ENCODE measurements at places on chromosomes 3 and 15.

DNA sequence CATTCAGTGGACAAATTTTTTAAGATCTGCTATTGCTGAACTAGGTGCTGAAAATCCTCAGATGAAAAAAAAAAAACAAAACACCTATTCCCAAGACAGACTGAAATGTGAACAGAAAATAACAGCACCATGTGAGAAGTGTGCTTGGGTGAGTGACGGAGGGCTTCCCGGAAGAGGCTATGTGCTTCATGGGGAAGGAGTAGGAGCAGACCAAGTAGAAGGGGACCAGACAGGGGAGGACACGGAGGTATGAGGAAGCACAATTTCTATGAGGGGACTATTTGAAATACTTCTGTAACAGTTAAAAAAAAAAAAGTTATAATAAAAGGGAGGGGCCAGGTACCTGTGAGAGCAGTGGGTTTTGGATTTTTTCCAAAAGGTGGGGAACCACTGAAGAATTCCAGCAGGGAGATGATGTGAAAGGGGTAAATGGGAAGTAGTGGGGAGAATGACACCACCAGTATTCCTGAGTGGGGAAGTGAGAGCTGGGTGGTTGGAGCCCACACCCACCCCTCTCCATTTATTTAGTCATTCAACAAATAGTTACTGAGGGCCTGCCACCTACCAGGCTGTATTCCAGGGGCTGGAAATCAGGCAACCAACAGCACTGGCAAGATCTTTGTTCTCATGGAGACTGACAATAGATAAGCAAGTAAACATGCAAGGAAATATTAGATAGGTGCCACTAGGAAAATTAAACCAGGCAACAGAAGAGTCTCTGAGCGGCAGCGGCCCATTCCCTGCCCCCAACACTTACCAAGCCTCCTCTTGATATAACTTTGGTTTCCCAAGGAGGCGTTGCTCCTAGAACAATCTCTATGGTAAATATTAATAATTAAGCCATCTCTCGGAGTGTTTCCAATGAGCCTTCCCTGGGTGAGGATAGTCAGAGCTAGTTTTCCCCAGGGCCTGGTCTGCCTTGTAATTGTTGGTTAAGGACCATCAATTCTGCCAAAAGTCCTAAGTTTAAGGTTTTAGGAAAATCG lies 3.8 kb upstream of the USP3 start:
- no peak for DNase-seq

DNA sequence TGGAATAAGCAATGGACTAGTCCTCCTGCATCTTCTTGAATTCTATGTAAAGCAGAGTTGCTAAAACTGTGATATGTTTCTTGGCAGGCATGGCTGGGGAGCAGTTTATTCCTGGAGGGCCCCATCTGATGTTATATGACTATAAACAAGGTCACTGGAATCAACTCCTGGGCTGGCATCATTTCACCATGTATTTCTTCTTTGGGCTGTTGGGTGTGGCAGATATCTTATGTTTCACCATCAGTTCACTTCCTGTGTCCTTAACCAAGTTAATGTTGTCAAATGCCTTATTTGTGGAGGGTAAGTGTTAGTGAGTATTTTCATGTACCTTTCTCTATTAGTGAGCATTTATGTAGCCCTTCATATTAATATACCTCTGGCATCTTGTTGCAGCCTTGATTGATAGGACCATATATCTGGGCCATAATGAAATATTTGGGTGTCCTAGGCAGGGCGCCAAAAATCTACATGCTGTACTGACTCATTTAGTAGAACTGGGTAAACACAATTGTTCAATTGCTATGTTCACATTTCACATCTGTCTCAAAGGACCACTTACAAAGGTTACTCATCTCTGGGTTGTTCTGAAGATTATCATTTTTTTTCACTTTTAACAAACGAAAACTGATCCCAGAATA lies 52.6 kb upstream of the ADGRG7 start:
- DNase-seq: no peak

DNA sequence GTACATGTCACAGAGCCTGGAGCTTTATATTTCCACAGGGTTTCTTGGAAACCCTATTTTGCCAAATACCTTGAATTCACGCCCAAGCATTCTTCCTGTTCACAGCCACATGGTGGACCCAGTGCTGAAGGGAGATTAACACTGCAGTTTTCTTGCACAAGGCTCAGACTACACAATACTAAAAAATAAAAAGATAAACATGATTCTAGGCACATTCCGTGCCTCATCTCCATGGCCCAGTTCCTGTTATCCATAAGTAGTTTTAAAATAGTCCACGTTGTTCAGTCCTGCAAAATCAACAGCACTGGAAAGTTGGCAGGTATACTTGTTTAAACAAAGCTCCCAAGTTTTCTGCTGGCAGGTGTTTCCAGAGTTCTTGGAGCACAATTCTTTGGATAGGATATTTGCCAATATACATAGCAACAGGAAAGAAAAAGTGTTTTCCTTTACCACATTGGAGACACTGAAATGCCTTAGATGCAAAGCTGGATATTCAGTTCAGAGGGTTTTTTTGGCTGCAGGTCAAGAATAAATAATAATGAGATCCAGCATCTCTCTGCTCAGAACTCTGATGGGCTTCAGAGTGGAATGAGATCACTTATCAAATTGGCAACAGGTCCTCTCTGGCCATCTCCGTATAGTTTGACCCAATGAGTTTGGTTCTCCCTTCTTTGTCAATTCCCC lies 88.1 kb upstream of the TGFBR2 start:
- DNase-seq: no peak

GRCh38 chr3:22159004-22159695 lies 408.1 kb upstream of the ZNF385D start:
- DNase-seq: no peak

DNA sequence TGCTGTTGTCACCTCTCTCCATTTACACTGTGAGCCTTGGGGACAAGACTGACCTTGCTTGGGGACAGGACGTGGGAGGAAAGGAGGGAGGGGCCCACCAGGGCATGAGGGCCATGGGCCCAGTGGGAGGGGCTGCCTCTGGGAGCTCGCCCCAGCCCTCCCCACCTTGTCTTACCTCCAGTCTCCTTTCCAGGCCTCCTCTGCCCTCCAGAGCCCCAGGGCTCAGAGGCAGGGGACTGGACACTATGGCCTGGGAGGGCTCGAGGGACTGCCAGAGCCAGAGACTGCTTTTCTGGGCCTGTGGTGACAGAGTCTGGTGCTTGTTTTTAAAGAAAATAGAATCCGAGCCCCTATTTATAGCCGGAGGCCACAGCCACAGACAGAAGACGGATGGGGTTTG lies 10.2 kb downstream of the CSPG4 start:
- no peak for DNase-seq

- no peak for DNase-seq
Measured at GRCh38 chr3:64321747-64322146, 96.5 kb upstream of the PRICKLE2 start.

DNA sequence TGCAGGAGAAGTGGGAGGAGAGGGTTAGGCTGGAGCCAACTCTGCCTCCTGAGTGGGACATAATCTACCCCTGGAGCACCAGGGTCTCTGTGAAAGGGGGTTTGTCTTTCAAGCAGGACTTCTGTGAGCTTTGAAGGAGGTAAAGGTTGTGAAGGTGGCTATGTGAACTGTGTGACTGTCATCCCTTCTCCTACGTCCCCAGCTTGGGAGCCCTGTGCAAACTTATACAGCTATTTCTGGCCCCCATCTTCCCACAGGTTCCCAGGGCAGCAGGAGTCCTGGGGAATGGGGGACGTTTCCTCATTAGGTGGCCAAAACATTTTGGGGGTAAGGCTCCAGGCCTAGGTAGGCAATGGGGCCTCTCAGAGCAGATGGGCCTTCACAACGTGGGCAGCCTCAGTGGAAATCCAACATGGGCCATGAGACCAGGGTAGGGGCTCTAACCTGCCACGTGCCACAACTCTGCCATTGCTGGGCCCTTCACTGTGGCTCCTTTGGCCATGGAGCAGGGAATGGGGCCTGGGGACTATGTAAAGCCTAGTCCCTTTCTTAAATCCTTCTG lies 3.5 kb downstream of the VIPR1 start:
- DNase-seq: no peak

DNA sequence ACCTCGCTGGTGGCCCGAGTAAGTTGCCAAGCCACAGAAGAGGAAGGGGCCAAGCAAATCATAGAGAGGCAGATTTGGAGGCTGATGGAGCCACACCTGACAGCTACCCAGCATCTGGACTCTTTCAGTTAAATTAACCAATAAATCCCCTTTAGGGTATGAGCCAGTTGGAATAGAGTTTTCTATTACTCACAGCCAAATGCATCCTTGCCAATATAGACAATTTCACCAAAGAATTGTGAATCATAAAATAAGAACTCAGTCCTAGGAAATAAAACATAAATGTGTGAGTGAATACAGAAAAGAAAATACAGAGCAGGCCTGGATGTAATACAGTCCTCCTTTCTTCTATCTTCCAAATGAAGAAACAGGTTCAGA lies 161.6 kb upstream of the ANKRD28 start:
- DNase-seq: no peak

DNA sequence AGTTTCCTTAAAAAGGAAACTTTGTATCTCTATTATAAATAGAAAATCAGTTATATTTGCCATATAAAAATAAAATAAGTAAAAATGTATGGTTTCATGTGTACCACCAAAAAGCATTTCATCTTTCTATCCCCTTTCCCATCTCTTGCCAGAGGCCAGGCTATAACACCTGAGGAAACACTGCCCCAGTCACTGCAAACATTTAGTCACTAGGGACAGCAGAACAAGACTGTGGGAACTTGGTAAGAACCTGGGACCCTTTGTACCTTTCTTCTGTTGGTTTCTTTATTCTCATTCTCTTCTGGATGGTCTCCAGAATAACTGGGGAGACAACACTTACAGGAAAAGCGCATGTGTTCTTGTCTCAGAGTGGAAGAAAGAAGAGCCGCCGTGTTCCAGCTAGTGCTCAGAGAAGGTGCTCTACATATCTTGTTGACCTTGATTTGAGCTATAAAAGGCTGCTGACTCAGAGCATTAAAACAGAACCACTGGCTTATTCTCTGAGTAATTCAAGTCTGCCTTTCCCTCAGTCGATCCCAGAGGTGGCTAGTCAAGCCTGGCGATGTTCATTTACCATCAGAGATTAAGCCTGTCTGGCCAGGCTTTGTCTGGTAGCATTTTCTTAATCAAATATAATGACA lies 361.6 kb downstream of the RBMS3 start:
- no peak for DNase-seq
